ENCODE measurements at places on chromosomes 2 and 18. TPM values are rescaled to one million over a fixed set of nuclear protein-coding genes. Genes with fewer than 3 reads are reported as not detected.
A peak's percentile ranks its signal among the peaks of the same experiment; 100 is the strongest.

The UGT1A8 gene
- total RNA-seq, result not detected

The KLHL29 gene
- 1.6 TPM for total RNA-seq

DNA sequence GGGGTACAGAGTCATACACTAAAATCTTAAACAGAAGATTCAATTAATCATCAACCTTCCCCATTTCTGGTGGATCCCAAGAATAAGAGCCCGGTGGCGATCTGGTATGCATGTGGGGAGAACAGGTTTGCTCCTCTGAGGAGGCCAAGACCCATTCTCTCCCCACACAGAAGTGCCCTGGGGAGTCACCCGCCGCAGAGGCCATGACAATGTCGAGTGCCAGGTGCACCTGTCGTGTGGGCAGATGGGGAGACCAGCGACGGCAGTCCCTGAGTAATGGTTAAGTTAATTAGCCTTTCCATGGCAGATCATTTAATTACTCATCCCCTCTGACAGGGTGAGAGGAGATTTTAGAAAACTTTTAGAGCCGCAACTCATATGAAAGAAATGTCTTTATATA lies 345.0 kb downstream of the NCKAP5 start:
- no peak for DNase-seq

GRCh38 chr2:170578606-170579005 lies 136.5 kb upstream of the SP5 start:
- DNase-seq, result no peak

The TTN gene
- total RNA-seq, result 4,176 TPM

DNA sequence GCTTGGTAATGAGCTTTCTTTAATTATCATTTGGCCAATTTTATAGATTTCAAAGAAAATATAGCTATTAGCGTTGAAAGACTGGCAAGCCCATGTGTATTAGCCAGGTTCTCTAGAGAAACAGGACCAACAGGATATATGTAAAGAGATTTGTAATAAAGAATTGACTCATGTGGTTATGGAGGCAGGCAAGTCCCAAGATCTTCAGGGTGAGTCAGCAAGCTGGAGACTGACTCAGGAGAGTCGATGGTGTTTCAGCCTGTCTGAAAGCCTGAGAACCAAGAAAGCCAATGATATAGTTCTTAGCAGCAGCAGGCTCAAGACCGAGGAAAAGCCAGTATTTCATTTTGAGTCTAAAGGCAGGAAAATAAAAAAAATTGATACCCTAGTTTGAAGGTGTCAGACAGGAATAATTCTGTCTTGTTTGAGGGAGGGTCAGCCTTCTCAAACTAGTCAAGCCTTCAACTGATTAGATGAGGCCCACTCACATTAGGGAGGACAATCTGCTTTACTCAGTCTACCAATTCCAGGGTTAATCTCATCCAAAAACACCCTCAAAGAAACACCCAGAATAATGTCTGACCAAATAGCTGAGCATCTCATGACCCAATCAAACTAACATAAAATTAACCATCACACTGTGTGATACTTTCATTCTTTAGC lies 78.3 kb upstream of the CRIM1 start:
- no peak for DNase-seq

The LHCGR gene
- 0.24 TPM for total RNA-seq

The BARD1 gene
- total RNA-seq, result 13.2 TPM

GRCh38 chr2:226733189-226733858 lies 66.3 kb downstream of the IRS1 start:
- no peak for DNase-seq

DNA sequence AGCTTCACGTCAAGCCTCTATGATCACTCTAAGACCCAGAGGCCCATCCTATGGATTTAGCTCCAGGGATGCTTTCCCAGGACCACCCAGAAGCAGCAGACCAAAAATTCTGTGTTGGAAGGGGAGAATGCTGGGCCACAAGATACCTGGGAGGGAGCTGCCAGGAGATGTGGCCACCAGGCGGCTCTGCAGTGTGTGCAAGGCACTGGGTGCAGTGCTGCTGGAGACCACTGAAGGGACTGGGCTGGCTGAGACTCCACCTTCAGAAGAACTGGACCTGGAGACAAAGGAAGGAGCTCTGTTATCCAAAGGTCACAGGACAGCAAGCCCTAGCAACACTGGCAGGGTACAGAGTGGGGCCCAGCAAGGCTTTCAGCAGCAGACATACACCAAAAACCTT lies 34.0 kb downstream of the KANSL3 start:
- no peak for DNase-seq

The FSHR gene
- not detected for total RNA-seq

GRCh38 chr2:207223051-207223450 lies 57.3 kb upstream of the KLF7 start:
- DNase-seq, result no peak

GRCh38 chr2:146806364-146807005 lies 1038.3 kb upstream of the ACVR2A start:
- no peak for DNase-seq

The G6PC2 gene
- total RNA-seq, result not detected

GRCh38 chr2:43075811-43076585 lies 150.4 kb downstream of the ZFP36L2 start:
- DNase-seq, result peak; percentile 70

The HJURP gene
- not detected for total RNA-seq

DNA sequence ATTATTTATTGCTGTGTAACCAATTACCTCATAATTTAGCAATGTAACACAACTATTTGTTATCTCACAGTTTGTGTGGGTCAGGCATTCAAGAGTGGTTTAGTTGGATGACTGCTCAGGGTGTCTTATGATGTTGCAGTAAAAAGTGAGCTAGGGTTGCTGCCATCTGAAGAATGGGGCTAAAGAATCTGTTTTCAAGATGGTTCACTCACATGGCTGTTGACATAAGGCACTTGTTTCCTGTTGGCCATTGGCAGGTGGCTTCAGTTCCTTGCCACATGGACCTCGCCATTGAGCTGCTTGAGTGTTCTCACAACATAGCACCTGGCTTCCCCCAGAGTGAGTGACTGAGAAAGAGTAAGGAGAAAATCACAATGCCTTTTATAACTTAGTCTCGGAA lies 123.2 kb downstream of the TMEM17 start:
- DNase-seq, result no peak

DNA sequence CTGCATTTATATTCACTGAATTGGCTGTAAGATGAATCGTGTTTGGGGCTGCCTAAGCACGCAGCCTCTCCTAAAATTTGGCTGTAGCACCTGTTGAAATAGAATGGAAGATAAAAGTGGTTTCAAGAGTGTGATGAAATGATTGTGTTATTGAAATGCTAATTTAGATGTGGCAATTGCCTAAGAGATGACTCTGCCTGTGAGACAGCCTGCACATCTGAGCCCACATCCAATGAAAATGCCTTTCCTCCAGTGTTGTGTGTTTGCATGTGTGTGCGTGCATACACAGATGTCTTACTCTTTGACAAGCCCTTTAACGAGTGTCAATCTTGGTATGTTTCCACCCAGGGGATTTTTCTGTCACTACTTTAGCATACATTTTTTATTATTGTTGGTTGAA lies 346.9 kb downstream of the MEIS1 start:
- no peak for DNase-seq

The ZNF142 gene
- 21.3 TPM for total RNA-seq

DNA sequence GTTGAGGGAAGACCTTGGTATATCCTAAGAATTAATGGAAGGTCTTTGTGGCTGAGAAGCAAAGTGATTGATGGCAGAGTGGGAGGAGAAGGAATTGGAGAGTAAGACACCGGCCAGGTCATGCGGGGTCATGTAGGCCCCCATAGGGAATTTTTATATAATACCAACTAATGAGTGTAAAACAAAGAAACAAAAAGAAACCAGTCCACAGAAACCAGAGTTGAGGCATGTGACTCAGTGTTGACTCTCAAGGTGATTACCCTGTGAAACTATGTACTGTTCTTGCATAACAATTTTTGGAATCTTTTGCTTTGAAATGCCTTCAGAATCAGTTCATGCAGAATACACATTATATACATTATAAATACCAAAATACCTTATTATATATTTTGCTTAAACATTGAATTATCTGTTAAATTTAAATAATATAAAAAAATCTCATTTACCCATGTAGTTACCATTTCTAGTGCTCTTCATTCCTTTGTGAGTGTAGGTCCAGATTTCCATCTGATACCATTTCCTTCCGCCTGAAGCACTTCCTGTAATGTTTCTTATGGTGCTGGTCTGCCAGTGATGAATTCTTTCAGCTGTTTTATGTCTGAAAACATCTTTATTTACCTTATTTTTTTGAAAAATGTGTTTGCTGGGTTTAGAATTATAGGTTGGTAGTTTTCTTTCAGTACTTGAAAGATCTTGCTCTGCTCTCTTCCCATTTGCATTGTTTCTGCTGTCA lies 8.6 kb downstream of the CLIP4 start:
- DNase-seq, result no peak

DNA sequence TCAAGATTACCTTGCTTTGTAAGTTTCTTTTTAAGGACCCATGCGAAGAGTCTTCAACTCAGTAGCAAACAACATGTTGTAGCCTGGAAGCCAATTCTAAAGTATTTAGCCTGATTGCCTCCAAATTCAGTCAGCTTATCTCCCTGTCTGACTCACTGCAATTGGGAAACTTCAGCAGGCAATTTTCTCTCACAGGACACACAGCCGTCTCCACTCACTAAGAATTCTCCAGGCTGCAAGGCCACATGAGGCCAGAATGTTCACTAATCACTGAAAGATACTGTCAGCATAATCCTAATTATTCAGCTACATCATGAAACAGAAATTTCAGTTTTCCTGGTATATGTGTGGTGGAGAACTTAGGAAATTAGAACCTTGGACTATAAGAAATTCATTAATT lies 78.1 kb upstream of the PDE1A start:
- no peak for DNase-seq

The MRPL30 gene
- total RNA-seq, result 27.8 TPM

DNA sequence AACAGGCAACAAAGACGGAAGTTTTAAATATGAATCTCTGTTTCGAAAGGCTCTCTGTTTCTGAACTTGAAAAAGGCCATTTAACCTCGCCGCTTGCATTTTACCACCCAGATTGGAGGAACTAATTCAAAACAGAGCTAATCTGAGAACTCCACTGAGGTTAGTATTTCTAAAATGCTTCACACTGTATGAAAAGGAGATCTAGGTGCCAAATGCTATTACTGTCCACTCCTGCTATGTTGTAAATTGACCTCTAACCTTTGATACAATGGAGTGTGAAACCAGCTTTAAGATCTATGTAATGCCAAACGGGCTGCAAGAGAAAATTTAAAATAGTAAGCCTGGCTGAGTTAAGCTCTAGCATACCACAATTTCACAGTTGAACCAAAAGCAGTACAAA lies 364.5 kb downstream of the IRS1 start:
- no peak for DNase-seq

- no peak for DNase-seq
These were observed 50.0 kb downstream of the TMEM163 start for GRCh38 chr2:134668821-134669220.

DNA sequence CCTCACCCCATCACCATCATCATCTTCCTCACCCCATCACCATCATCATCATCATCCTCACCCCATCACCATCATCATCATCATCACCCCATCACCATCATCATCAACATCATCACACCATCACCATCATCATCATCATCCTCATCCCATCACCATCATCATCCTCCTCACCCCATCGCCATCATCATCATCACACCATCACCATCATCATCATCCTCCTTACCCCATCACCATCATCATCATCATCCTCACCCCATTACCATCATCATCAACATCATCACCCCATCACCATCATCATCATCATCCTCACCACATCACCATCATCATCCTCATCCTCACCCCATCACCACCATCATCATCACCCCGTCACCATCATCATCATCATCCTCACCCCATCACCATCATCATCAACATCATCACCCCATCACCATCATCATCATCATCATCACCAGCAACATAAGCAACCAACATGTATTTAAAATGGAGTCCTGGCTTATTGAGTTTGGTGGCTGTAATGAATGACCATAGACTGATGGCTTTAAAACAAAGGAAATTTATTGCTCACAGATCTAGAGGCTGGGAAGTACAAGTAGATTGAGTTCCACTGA lies 150.0 kb downstream of the DNER start:
- DNase-seq, result no peak

The PPP1R1C gene
- total RNA-seq, result 29.6 TPM

DNA sequence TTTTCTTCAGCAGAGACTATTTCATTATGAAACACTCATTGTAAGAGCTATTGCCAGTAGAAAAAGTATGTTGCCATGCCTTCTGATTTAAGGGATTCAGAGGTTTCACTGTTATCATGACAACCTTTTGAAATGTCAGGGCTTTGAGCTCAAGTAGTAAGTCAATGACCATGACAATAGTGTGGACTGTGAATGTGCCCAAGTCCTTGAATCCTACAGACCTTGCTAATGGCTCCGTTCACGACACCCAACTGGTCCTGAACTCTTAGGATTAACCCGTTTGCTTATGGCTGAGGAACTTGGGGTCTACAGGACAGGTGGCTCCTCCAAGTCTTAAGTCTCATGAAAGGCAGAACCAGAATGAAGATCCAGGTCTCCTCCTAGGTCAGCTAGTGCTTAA lies 17.6 kb upstream of the KIDINS220 start:
- DNase-seq, result no peak

DNA sequence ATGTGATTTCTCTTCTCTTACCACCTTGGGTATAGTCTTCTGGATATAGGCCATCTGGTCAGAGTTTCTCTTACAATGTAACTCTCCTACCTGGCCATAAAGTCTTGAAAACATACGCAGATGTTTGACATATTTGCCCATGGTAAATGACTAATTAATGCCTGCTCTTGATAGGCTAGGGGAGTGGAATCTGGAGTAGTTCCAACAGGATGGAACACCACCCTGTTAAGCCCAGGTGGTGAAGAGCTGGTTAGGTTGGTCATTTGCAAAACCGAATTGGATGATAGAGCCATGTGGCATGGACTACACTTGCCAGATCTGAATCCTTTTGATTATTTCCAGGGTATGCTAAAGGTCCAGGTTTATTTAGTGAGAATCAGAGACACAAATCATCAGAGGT lies 36.5 kb downstream of the HADHB start:
- no peak for DNase-seq

DNA sequence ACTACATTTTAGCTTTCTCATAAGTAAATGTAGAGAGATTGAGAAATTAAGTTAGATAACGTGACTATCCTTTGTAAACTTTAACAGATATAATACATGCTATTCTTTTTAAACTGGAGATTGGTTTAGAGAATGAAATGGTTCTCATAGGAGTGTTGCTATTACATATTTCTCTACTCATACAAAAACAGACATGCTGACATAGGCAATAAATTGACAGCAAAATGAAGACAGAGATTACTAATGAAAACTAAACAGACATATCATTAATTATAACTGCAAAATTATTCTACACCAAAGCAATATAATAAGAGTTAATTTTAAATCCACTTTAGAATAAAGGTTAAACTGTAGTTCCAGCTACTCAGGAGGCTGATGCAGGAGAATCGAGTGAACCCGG lies 227.6 kb downstream of the CBLN2 start:
- DNase-seq, result no peak
